ENCODE measurements at places on chromosomes 1 and 21. TPM values are rescaled to one million over a fixed set of nuclear protein-coding genes. Genes with fewer than 3 reads are reported as not detected.

The CACHD1 gene
- total RNA-seq, result 3.9 TPM

The OR14K1 gene
- total RNA-seq, result not detected

The RGS18 gene
- 0.48 TPM for total RNA-seq

The LCE3E gene
- 2.0 TPM for total RNA-seq

The ERICH3 gene
- not detected for total RNA-seq

The S100A9 gene
- 12.1 TPM for total RNA-seq

The UBE2U gene
- total RNA-seq, result not detected

The SH3BGR gene
- total RNA-seq, result 1.3 TPM

The MRPS15 gene
- total RNA-seq, result 166 TPM

The ANGPTL3 gene
- not detected for total RNA-seq

The NUP210L gene
- total RNA-seq, result not detected

The VWA1 gene
- 15.0 TPM for total RNA-seq

The PRAMEF20 gene
- total RNA-seq, result not detected

The HSF2BP gene
- total RNA-seq, result 4.1 TPM

The NR1I3 gene
- not detected for total RNA-seq

The RGS8 gene
- not detected for total RNA-seq

The TINAGL1 gene
- 194 TPM for total RNA-seq

The SORT1 gene
- 0.88 TPM for total RNA-seq

All from foreskin keratinocyte (primary cell).